ENCODE measurements at places on chromosomes 16 and 17.

GRCh38 chr16:48124266-48124665 is 31.5 kb downstream of the ABCC12 start:
- no peak for DNase-seq

GRCh38 chr16:78310196-78310595 is 210.7 kb downstream of the WWOX start:
- DNase-seq, result no peak

DNA sequence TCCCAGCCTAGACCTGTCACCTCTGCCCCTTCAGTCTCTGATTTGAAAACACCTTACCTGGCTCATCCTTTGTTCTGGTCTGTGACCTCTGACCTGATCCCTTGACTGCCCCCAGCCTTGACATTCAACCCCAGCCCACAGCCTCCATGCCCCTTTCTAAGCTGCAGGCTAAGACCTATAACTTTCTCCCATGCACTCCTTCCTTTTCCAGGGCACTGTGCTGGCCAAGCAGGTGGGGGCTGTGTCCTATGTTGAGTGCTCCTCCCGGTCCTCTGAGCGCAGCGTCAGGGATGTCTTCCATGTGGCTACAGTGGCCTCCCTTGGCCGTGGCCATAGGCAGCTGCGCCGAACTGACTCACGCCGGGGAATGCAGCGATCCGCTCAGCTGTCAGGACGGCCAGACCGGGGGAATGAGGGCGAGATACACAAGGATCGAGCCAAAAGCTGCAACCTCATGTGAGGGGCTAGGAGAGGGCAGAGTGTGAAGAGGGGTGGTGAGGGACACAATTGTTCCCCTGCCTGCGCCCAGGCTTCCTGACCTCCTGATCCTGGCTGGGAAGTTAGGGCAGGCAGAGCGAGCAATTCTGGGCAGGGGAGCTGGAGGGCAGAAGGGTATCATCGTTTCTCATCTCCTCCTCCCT is 3.3 kb downstream of the RND2 start:
- no peak for DNase-seq

DNA sequence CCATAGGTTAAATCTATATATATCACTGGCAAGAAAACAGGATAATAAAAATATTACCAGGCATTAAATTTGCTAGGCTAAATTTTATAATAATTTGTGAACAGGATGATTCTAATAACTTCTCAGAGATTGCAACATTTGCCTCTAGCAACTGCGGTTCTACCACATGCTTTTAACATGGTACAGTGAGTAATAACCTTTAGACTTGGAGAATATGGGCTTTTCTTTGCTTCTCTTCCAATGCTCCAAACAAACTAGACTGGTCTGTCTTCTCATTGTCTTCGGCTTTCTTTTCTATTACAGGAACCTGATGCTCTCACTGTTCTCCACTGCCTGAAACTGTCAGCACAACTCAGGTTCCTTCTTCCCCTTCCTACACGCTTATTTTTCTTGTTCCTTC is 80.6 kb downstream of the CA4 start:
- DNase-seq, result no peak

GRCh38 chr17:79035686-79036085 is 11.7 kb downstream of the C1QTNF1 start:
- DNase-seq, result no peak

- no peak for DNase-seq
These were observed 3.3 kb downstream of the ERBB2 start for GRCh38 chr17:39702901-39703893.

GRCh38 chr16:88763502-88764053 is 21.4 kb downstream of the PIEZO1 start:
- no peak for DNase-seq

DNA sequence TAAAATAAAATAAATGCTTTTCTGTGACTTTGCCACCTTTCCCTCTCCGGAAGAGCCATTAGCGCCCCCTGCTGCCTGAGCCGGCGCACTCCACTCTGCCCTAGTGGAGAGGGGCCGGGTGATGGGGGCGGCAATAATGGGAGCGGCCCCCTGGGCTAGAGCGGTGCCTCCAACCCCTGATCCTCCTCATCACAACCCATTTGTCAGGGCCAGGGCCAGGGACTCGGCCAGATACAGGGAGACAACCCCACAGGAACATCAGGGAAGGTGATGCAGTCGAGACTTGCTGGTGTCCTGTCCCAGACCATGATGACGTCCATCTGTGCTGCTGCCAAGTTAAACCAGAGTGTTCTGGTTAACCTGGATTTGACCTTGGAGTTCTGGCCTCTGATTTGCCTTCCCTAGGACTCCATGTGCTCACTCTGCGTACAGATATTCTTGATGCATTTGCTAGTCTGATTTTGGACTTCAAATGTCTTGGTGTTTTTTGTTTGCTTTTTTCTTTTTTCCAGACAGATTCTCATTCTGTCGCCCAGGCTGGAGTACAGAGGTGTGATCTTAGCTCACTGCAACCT is 46.1 kb upstream of the BPTF start:
- no peak for DNase-seq

DNA sequence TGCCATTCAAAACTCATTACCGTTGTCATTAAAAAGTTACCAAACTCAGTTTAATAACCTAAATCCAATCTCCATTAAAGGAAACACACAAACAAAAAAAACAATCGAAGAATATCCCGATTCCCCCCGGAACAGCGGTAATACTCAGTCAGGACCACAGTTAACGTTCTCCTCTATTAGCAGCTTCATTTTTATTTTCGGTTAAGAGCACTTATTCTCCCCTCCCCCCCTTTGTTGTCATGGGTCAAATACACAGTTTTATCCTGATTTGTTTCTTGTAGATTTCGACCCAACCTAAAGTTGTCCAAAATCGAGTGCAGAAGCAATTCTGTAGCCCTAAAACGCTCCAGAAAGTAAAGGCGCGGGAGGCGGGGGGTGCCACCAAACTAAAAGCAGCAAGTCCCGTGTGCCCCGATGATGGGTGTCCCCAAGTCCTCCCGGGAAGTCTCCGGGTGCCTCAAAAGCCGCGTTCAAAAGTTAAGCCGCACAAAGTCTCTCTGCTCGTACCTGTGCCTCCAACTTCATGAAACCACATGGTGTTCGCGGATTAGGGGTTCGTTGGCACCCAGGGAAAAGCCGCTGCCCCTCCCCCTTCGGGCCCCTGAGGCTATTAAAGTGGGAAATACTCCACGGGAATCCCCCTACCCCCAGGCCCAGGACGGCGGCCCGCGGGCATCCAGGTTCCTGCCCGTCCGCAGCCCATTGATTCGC is 996 bp downstream of the SUMO2 start:
- no peak for DNase-seq

Data from amygdala (tissue), 56 donors.